ENCODE measurements at places on chromosomes 7 and 10.

DNA sequence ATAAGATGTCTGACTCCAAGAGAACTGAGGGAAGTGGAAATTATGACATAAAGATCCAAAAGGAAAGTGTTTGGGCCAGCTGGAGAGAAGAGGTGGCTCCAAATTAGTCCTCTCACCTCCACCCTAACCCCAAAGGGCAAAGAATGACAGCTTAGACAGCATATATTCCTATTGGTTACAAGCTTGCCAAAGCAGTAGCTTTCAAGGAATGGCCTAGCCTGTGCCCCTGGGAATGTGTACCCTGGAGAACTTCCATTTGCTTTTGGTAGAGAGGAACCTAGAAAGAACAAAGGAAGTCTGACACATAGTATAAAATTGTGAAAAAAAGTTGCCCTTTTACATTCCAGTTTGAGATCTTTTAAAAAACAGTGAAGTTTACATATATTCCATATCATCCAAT is 11.2 kb upstream of the NRG3 start:
- DNase-seq, result no peak

GRCh38 chr10:49092477-49092876 is 22.8 kb downstream of the VSTM4 start:
- DNase-seq, result no peak

- no peak for DNase-seq
Measured at GRCh38 chr7:23044581-23044980, 30.7 kb upstream of the HYCC1 start.

DNA sequence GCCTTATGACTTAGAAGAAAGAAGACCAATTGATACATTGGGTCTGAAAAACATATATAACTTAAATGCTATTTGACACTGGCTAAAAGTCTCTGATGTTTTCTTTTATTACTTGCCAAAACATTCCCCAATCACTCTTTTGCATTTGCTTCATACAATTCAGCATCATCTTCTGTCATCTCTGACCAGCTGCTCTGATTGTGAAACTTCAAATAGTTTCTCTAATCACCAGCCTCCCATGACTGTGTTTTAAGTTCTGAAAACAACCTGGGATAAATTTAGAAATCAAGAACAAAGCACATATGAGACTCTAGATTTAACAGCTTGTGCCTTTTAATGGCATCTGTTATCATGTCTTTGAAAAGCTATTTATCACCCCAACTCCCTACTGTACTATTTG is 208.4 kb upstream of the KCND2 start:
- no peak for DNase-seq

DNA sequence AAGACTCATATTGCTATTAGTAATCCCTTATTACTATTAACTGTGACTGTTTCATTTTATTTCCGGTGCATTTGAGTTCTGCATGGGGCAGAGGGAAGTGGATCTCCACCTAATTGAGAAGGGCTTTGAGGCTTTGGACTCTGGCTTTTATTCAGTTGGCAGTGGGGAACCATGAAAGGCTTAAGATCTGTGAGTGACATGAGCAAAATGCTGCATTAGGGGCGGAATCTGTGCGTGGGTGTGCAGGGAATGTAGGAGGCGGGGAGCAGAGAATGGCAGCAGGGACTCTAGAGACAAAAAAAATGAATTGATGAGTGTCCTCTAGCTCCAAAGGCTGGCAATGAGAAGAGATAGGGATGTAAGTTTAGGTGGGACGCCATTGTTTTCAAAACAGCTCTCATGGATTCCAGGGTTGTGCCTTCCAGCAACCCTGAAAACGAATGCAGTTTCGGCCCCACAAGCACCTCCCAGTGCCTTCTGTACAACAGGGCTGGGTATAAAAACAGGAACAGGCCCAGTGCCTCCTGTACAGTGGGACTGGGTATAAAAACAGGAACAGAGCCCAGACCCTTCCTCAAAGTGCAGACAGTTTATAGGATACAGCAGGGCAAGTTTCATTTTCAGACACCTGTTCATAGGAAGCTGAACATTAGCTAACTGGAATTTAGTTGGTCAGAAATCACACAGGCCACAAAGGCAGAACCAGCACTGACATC is 663.3 kb upstream of the FOXK1 start:
- DNase-seq, result no peak

Data from hematopoietic multipotent progenitor cell treated with erythropoietin and hydrocortisone succinate and interleukin-3 and kit ligand, for 4 days (in vitro differentiated cells).